NCI-H1092 (cell line): ENCODE measurements at places on chromosomes 2 and 18.
A peak's percentile ranks its signal among the peaks of the same experiment; 100 is the strongest.

GRCh38 chr18:5529471-5529870, 14.3 kb downstream of the EPB41L3 start:
- DNase-seq, result no peak

DNA sequence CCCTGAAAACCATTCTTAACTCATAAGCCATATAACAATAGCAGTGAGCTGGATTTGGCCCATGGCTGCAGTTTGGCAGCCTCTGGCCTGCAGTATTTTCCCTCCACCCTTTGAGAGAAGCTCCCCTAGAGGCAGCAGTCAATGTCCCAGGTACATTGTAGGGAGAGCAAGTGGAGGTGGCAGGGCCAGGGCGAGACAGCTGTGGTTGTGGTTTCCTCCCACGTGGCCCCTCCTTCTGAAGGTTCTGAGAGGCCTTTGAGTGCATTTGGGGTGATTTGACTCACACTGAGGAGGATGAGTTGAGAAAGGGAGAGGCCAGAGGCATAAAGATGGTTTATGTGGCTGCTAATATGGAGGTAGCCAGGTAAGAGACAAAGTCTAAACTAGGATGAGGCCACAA, 45.5 kb upstream of the LDAH start:
- DNase-seq, result no peak

DNA sequence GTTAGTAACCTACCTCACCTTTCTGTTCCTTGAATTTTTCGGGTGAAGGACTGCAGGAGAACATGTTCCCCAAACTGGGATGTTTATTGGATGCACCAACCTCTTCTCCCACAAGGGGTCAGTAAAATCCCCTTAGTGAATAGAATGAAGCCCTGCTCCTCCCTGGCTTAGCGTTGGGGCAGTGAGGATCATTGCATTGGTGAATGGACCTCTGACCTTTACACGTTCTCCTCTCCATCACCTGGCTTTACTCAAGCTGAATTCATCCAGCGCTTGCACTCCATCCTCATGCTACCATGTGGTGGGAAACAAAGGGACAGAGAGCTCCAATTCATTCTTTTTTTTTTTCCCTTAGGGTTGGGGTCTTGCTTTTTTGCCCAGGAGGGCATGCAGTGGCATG, 157.2 kb downstream of the MIB1 start:
- peak; percentile 41 for DNase-seq

DNA sequence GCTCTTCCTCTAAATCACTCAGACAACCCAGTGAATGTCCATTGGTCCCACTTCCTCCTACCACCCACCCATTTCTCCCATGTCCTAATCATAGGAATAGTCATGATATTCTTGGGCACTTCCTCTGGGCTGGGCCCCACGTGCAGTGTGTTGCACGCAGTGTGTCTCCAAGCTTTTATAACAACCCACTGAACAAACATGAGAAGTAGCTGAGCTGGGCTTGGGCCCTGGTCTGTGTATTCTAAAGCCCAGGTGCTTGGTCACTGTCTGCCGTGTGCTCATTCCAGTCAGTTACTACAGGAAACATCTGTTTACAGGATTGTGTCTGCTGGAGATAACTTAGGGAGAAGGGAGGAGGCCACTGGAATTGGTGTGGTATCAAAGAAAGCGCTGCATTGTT, 64.2 kb upstream of the THOC1 start:
- no peak for DNase-seq

DNA sequence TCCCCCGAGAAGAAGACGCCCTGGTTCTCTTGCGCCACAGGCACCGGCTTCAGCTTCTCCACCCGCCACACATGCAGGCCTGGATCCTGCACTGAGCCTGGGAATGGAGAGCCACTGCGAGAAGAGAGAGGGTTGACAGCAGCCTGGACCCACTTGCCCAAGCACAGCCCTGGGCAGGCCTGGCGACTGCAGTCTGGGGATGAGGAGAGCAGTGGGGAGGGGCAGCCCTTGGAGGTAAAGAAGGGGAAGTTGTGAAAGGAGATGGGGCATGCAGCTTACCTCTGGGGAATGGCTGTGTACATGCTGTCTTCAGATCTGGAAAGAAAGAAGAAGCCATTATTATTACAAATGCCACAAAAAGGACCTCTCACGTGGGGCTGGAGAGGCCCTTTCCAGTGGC, 8.3 kb downstream of the CAPG start:
- DNase-seq, result no peak

GRCh38 chr2:199220920-199221319, 236.8 kb downstream of the SATB2 start:
- no peak for DNase-seq

- no peak for DNase-seq
Observed at GRCh38 chr2:68237976-68238580, 14.3 kb downstream of the PPP3R1 start.

DNA sequence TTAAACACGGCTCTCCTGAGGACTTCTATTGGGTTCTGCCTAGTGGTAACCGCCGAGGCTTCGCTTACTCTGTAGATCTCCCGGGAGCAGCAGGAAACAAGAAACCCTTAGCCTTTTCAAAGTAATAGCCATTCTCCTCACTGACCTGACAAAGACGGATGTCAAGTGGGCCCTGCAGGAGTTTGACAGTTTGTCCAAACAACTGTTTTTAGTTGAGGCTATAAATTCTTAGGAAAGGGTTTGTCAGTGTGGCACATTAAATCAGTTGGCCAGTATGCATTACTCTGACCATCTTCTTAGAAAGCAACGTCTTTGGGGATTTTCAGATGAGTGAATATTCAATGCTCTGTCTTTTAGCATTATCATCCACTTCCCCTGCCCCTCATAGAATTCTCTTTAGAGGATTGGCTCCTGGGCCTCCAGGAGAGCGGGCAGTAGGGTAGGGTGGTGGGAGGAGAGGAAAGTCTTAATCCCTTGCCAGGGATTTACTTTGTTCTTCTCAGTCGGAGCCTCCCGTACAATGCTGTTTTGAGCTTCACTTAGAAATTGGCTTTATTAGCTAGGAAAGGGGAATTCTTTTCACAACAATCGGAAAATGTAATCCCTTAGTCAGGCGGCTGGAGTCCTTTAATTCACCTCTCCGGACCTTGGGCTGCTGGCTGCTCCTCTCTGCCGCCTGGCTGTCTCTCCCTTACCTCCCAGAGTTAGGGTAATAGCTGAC, 13.3 kb upstream of the C18orf32 start:
- DNase-seq, result no peak
